NCI-H1930 (cell line): ENCODE measurements at places on chromosomes 4 and X.

DNA sequence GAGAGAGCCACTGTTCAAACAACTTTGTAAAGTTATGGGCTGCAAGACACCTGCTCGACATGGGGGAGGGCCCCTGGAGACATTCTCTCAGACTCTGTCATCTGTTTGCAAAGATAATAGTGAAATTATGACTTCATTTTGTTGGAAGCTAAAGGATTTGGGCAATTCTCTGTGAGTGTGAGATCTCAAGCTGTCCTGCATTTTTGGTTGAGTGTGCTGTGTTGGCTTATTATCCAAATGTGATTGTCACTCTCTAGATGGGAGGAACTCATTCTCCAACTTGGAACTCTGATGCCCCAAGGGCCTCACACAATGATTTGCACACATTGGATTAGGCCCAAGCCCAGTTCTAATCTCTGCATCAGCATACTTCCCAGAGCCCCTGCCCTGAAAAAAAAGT, 63.7 kb downstream of the STK32B start:
- no peak for DNase-seq

DNA sequence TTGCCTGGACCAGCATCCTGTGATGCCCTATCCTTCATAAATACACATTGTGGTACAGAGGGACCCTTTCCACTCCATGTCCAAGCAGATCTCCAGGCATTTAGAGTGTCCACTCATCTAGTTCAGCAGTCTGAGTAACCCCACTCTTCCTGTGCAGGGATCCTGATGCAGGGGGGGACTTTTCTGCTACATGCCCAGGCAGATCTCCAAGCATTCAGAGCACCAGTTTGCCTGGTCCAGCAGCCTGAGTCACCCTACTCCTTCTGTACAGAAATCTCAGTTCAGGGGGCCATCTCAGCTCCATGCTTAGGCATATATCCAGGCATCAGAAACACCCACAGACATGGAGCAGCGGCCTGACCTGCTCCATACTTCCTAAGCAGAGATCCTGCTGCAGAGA, 1089.8 kb downstream of the FAT4 start:
- DNase-seq = no peak

GRCh38 chrX:110036162-110037033, 33.5 kb downstream of the TMEM164 start:
- DNase-seq = no peak

DNA sequence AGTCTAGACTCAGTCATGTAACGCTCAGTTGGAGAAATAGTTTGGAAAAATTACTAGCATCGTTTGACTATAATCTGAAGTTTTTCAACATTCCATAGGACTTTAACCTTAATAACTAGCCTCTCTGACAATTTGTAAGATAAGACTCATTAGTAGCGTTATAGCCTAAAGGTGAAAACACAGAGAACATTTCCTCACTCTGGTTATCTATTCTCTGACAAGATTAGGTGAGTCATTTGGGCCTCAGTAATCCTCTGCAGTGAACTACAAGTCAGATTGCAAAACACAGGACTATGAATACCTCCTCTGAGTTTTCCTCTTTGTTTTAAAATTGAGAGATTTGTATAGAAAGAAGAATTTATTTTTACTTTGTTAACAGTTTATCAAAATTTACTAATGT, 31.8 kb upstream of the PDLIM5 start:
- DNase-seq = no peak

DNA sequence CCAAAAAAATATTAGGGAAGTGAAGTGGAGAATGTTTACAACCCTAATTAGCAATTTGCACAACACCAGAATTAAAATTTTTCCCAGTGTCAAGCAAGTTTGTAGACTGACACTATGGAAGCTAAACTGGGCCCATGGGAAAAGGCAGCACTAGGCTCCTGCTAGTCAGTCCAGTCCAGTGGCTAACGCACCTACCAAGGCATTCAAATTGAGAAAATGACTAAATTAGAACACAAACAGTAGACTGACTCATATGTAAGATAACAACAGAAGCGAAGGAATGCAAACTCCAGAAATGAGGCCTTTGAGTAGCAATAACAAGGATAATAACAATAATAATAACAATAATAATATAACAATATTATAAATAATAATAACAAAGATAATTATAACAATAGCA, 90.7 kb downstream of the GRIA3 start:
- DNase-seq = no peak

- no peak for DNase-seq
These were observed 750.5 kb downstream of the ADGRL3 start for GRCh38 chr4:61950625-61951024.

GRCh38 chr4:6390356-6390755, 82.1 kb downstream of the PPP2R2C start:
- DNase-seq = no peak

GRCh38 chr4:138310991-138311390, 68.8 kb upstream of the SLC7A11 start:
- no peak for DNase-seq

DNA sequence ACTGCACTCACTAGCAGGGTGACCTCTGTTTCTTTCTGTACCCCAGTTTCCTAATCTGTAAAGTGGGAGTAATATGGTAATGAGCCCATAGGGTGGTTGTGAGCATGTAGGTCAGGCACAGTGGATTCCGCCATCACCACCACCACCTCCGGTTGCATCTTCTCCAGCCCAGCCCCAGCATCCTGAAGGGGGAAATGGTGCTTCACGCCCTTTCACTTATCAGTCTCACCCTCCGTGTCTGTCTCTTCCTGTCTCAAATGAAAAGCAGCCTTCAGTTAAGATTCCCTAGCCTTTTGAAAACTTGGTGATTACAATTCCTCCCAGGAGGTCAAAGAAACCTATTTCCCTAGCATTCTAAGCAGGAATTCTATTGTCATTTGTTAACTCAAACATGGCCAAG, 16.9 kb upstream of the XPNPEP2 start:
- DNase-seq = no peak

DNA sequence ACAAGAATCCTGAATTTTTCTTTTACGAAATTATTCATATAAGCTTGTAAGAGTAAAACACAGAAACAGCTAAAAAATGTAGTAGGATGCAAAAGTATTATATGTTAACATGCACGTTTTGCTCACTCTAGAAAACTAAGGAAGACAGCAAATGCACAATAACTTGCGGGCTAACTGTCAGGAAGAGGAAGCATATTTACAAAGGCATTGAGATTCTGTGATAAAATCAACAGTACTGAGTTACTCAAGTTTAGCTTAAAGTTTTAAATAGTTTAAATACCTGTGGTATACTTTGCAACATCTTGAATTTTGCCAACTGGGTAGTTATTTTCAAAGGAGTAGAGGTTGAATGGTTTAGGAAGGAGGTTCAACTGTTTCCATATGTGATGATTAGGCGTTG, 37.0 kb downstream of the SH2D1A start:
- no peak for DNase-seq

DNA sequence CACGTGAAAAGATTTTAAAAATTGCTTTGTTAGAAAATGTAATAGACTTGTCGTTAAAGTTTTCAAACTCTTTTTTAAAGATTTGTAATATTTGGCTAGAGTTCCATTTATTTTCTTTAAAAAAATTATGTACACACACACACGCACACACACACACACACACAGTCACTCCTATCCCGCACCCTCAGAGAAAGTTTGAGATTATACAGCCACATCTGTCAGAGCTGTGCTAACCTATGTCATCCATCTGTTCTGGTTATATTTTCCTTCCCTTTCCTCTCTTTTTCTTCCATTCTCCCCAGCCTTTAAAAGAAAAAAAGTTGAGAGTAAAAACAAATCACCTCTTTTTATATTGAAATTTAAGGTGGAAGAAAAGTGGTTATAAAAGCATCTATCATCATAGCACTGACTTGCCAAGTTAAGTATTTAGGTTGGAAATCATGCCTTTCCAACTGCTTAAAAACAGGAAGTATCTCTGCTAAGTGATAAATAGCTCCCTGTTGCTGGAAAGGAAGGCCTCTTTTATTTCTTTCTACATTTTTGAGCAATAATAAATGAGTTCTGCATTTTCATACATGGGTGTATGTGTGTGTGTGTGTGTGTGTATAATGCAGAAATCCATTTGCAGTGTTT, 163.3 kb upstream of the SPRY1 start:
- no peak for DNase-seq

- DNase-seq = no peak
These were observed 83.7 kb upstream of the ADRA2C start for GRCh38 chr4:3682236-3683076.

DNA sequence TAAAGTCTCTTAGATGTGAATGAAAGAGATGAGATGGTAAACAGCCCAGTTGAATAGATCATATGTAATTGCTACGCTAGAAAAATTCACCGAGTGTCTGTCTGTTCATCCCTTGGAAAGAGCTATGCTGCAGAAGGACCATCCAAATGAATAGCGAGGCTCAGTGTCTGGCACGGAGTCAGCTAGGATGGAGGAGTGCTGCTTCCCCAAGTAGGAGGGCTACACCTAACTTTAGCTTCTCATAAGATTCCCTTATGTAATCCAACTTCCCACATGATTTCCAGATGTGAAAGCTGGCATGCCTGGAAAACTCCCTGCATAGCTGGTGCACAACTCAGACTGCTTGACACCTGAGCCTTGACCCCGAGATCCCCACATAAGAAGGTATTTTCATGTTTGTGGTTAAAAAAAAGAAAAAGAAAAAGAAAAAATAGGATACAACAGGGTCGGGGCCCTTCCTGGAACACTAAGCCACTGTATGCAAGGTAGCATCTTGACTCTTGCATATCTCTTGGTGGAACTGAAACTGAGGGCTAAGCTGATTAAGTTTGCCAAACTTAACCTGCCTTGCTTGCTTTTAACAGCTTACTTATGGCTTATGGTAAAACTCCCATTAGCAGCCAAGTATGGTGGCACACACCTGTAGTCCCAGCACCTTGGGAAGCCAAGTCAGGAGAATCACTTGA, 82.3 kb downstream of the FREM3 start:
- no peak for DNase-seq

- no peak for DNase-seq
These were observed 57.8 kb upstream of the ADGRA3 start for GRCh38 chr4:22573641-22574040.

DNA sequence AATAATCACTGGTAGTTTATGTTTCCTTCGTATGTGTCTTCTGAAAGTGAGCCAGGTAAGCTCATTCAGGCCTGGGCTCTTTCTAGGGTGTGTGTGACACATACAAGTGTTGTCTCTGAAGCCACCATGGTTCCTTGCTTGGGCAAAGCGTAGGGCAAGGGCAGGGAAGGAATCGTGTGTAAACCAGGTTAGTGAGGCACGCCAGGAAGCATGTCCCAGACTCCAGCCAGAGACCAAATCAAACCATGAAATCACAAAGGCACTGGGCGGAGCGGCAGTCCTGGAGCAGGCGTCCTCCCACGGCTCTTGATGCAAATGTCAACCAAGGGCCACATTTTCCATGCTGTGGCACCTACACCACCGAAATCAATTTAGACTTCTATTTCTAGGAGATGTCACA, 67.0 kb downstream of the NYX start:
- DNase-seq = no peak

GRCh38 chr4:541271-541670, 34.8 kb downstream of the TMEM271 start:
- no peak for DNase-seq

DNA sequence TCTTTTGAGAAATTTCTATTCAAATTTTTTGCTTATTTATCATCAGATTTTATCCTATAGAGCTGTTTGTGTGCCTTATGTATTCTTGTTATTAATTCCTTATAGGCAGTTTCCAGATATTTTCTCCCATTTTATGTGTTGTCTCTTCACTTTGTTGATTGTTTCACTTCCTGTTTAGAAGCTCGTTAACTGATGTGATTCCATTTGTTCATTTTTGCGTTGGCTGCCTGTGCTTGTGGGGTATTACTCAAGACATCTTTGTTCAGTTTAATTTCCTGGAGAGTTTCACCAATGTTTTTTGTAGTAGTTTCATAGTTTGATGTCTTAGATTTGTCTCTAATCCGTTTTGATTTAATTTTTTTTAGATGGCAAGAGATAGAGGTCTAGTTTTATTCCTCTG, 14.6 kb downstream of the ZNF718 start:
- DNase-seq = no peak

DNA sequence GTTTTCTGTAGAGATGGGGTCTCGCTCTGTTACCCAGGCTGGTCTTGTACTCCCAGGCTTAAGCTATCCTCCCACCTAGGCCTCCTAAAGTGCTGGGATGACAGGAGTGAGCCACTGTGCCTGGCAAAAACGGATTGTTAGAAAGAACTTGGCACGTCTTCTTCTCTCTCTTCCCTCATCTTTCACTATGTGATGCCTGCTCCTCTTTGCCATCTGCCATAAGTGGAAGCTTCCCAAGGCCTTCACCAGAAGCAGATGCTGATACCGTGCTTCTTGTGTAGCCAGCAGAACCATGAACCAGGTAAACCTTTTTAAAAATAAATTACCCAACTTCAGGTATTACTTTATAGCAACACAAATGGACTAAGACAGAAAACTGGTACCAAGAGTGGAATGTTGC, 36.9 kb upstream of the HUWE1 start:
- DNase-seq = no peak

DNA sequence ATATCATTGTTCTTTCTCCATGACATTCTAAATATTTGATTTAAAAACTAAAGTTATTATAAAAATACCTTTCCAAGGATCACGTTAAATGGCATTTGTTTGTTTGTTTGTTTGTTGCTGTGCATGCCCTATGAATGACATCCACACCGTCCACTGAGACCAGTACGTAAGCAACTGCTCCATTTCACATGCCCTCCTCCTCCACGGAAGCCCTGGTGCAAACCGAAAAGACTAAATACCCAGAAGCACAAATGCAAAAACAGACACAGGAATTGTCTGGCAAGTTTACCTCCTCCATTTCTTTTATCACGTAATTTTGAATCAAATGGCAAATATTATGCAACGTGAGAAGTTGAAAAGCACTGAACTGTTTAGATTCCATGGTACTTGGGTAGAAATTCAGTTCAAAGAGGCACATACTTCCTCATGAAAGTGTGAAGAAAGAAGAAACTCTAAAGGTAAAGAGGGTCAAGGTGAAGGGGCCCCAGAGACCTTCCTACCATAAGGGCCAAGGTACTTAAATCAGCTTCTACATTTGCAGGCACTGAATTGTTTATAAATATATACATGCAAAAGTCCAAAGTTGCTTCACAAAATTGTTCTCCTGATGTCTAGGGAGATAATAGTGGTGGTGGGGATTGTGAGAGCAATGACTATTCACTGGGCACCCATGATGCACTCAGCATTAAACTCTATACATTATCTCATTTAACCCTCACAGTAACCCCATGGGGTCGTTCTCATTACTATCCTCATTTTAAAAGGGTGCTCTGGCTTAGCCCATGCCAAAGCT, 23.4 kb downstream of the IRF2 start:
- DNase-seq = no peak

- DNase-seq = no peak
These were observed 276.9 kb upstream of the TACR3 start for GRCh38 chr4:103996637-103997036.
